Left lung (tissue), 14 donors: ENCODE measurements at places on chromosomes 4 and X. TPM values are rescaled to one million over a fixed set of nuclear protein-coding genes. Genes with fewer than 3 reads are reported as not detected.

DNA sequence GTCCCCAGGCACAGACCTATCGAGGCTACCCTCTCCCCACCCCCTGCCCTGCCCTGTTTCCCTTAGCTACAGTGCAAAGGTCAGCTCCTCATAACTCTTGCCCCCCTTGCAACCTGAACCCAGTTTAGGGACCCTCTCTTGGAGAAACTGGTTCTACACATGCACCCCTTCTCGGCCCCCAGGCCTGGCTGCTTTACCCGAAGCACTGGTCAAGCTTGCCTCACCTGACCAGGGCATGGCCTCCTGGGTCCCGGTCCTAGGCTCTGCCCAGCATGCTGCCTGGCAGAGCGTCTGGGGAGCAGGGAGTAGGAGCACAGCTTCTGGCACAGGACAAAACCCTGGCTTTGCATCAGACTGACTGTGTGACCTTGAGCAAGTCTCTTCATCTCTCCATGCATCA, 28.0 kb downstream of the ZNF185 start:
- DNase-seq, result no peak

DNA sequence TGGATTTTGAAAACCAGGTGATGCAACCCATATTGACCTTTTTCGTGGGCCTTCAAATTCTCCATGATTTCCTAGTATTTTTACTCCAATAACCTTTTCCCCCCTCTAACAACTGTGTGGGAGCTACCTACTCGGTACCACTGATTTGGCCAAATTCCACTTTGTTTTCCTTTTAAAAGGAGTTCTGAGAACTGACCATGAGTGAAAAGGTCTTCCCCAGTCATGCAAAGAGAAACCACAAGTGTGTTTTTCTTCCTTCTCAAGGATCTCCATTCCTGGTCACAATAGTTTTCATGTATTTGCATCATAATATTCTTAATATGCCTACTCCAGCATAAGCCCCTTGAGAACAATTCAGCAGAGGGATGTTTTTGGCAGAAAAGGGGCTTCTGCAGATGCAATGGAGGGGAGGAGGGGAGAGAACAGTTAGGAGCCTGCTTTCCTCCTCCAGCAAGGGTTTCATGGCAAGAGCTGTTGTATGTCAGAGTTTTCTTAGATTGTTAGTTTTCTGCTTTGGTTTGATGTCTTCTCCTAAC, 195.3 kb upstream of the ANXA3 start:
- DNase-seq, result no peak

DNA sequence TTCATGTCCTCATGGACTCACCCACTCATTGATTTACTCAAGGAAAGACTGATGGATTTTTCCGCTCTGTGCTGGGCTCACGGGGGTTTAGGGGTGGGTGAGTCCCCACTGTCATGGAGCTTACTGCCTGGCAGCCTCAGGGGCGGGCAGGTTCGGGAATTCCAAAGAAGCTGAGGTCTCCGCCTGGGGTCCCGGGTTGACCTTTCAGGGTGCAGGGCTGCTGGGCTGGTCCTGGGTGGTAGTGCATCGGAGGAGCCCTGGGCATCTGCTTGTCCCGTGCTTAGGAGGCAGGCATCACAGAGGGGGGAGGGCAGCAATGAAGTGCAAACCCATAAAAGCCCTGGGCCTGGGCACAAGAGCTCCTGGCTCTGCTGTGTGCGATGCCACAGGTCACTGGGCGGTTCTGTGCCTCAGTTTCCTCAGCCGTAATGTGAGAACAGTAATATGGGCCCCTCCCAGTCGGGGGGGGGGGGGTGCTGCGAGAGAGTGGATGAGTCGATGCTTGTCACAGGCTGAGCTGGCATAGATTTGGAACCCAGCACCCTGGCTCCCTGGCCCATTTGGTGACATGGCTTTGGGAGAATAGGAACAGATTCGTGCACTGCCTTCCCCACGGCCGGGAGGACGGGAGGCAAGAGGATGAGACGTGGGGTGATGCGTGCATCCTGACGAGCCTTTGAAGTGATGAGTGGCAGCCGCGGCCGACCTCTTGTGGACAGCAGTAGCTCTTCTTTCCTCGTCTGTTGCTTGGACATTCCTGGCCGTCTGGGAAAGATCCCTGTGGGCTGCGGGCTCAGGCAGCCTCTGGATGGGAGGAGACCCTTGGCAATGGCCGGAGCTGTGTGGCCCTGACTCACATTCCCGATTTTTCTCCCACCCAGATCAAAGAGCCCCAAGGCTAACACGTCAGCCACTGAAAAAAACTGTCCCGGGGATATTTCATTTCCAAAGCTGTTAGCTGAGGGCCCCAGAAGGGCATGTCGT, 42.0 kb downstream of the PSAPL1 start:
- peak; percentile 64 for DNase-seq

DNA sequence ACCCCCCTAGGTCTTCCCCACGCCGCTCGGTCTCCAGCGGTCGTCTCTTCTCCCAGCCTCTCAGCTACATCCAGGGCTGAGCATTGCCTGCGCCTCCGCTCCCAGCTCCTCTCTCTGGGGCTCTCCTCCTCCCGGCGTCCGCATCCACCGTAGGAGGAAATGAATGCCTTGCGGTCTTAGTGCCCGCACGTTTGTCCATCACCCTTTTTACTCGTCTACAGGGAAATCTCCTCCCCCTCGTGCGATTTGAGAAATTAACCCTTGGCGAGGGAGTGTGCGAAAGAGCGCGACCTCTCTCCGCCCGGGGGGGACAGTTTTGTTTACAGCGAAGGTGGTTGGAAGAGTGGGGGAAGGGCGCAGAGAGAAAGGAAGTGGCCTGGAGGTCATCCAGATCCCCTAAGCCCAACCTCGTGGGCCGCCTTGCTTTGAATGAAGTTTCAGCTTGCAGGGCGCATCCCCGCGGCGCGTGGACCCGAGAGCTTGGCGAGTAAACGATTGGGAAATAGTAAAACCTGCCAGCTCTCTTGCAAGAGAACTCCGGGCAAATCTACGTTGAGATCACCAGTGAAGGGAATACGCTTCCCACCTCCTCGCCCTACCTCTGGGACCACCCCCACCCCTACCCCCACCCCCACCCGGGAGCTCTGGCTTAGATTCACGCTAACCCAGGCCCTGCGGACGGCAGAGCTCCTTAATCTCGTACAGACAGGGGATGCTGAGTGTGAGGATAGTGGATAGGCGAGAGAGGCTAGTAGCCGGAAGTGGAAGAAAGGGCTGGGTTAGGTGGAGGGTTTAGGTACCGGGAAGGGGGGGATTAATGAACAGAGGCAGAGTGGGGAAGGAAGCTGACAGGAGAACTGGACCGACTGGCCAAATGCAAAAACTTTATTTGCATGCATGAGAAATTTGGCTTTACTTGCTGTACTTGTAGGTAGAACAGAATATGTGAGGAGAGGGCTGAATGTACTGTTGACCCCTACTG, at the start of gene ELOVL6:
Gene ELOVL6, minus strand, starts transcription at position 181 of the 982 bp plus-strand sequence. CDS start 280 bp downstream, outside the sequence.
- DNase-seq, result peak; percentile 83

GRCh38 chr4:183834252-183834651, 70.9 kb upstream of the STOX2 start:
- DNase-seq, result no peak

- no peak for DNase-seq
Measured at GRCh38 chr4:108742451-108743420, 20.1 kb downstream of the ETNPPL start.

GRCh38 chr4:14434483-14434882, 567.8 kb upstream of the CPEB2 start:
- no peak for DNase-seq

DNA sequence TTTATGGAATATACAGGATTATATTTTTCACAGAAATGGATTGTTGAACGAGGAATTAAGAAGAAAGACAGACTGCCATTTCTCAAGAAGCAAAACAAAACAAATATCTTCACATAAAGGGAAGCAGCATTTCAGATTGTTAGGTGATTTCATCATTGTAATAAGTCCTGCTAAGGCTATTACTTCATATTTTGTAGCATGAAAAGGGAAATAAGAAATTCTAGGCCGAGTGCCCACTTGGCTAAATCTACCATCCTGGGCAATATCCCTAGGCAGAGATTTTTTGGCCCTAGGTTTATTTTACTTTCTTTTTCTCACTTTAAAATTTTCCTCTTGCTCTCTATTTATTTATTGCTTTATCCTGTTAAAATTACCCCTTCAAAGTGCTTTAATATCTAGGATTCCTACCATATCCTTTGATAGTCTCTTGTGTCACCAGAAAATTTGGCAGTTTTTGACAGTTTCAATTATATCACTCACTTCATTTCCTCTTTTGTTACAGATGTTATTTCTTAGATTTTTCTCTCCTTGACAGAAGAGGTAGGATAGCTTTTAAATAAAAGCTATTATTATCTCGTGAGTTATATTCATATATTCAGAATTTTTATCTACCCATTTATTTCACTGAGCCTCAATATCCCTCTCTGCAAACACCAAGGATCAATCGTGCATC, 142.3 kb downstream of the PDGFC start:
- no peak for DNase-seq

DNA sequence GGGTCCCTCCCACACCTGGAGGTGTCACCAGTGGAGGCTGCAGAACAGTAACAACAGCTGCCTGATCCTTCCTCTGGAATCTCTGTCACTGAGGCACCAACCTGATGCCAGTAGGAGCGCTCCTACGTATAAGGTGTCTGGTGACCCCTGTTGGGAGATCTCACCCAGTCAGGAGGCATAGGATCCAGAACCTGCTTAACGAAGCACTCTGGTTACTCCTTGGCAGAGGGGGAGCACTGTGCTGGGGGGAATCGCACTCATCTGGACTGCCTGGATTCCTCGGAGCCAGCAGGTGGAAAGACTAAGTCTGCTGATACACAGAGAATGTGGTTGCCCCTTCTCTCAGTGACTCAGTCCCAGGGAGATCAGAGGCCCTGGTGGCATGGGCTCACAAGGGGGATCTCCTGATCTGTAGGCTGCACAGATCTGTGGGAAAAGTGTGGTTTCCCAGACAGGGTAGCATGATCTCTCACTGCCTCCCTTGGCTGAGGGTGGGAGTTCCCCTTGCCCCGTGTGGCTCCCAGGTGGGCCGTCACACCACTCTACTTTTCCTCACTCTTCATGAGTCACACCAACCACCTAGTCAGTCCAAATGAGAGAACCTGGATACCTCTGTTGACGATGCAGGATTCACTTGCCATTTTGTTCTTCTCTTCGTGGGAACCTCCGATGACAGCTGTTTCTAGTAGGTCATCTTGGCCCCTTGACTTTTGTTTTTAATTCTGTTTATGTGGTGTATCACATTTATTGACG, 305.9 kb downstream of the IDS start:
- no peak for DNase-seq

DNA sequence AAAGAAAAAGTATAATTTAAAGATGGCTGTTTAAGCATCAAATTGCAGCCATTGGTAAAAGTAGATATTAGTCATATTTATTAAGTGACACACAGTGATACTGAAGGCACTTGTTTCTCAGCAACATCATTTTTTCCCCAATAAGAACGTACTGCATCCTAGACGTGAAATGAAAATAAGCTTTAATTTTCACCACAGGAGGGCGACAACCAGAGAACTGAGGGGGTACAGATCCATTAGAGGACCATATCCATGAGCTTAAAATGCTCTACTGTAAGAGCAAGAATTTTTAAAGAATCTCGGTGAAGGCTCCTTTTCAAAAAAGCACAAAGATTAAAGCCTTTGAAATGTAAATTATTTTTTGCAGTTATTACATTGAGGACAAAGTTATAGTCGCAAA, 33.4 kb downstream of the FRG1 start:
- no peak for DNase-seq

GRCh38 chr4:45846016-45846415, 277.8 kb downstream of the GABRG1 start:
- no peak for DNase-seq

- DNase-seq, result no peak
Measured at GRCh38 chr4:76095568-76095967, 21.1 kb downstream of the ART3 start.

- no peak for DNase-seq
Measured at GRCh38 chrX:155086202-155086840, 15.0 kb downstream of the BRCC3 start.

- DNase-seq, result no peak
Measured at GRCh38 chrX:39984191-39984956, 113.4 kb downstream of the BCOR start.

DNA sequence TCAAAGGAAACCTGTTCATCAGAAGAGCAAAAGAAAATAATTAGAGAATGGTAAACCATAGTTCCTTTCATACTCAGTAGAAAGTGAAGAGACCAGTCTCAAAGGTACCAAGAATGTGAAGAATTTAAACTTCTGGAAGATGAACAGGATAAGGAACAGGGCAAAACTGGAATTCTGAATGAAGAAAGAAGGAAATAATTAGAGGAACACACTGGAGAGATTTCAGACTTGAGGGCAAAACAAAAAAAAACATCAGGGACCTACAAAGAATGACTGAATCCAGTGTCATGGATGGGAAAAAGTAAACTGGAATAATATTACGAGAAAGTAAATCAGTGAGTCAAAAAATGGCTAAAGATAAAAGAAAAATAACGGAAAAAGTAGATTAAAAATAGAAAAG, 245.6 kb upstream of the NEIL3 start:
- DNase-seq, result no peak

GRCh38 chr4:99473131-99473530, 37.7 kb upstream of the C4orf17 start:
- no peak for DNase-seq

- peak; percentile 54 for DNase-seq
Measured at GRCh38 chr4:174828845-174829701, at the start of gene GLRA3. Gene GLRA3 (minus strand): TSS chr4:174829247. CDS start chr4:174828811, 436 bp downstream.

- DNase-seq, result no peak
Measured at GRCh38 chrX:320126-320783, 1.7 kb upstream of the GTPBP6 start.

DNA sequence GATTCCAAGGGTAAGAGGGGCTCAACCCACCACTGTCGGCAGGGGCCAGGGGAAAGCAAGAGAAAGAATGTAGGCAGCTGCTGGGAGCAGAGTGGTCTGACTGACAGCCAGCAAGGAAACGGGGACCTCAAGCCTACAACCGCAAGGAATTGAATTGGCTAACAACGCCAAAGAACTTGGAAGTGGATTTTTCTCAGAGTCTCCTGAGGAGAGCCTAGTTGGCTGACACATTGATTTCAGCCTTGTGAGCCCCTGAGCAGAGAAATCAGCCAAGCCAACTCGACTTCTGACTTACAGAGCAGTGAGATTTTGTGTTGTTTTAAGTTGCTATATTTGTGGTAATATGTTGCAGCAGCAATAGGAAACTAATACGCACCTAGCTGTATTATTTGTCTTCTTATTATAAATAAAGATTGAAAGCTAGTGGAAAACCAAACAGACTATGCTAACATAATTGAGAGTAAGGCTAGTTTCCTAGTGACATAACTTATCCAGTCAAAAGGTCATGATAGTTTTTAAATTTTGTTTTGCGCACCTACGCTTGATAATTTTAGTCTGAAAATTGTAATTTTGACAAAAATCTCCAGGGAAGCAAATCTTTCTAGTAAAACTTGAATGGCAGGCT, 145.8 kb upstream of the HCCS start:
- no peak for DNase-seq

Gene AIFM1
- total RNA-seq, result 31.2 TPM

Gene TBX22
- total RNA-seq, result not detected

Gene OTUD6A
- not detected for total RNA-seq

Gene RTL9
- 0.70 TPM for total RNA-seq

Gene PCGF3
- total RNA-seq, result 43.7 TPM

Gene MAGEE2
- 0.29 TPM for total RNA-seq

Gene NXF2B
- 0.24 TPM for total RNA-seq

Gene RIPPLY1
- total RNA-seq, result not detected

Gene RASSF6
- 1.3 TPM for total RNA-seq

Gene MED14
- total RNA-seq, result 45.9 TPM

Gene NDST3
- total RNA-seq, result 0.20 TPM

Gene SSX2
- not detected for total RNA-seq

Gene SPINK2
- 0.44 TPM for total RNA-seq

Gene CT47B1
- total RNA-seq, result not detected

Gene AP1S2
- total RNA-seq, result 63.4 TPM

Gene GPC4
- 34.4 TPM for total RNA-seq
